ENCODE measurements at places on chromosomes 7 and 10. TPM values are rescaled to one million over a fixed set of nuclear protein-coding genes. Genes with fewer than 3 reads are reported as not detected.
A peak's percentile ranks its signal among the peaks of the same experiment; 100 is the strongest.

The BHLHA15 gene
- total RNA-seq, result not detected

The ARHGAP22 gene
- 0.42 TPM for total RNA-seq

The HACD1 gene
- 22.0 TPM for total RNA-seq

The FAM131B gene
- total RNA-seq, result 0.27 TPM

The GDF10 gene
- total RNA-seq, result not detected

GRCh38 chr10:95196046-95196445, 2.0 kb downstream of the ACSM6 start:
- H3K27ac ChIP-seq, result no peak overlapping the region
- DNase-seq, result no peak
- H3K36me3 ChIP-seq, result no peaks in the 10 kb centered on the region
- no peak overlapping the region for H3K4me3 ChIP-seq

GRCh38 chr10:30591249-30591670, 38.3 kb downstream of the LYZL2 start:
- H3K27ac ChIP-seq, result no peak overlapping the region
- no peaks in the 10 kb centered on the region for H3K36me3 ChIP-seq
- DNase-seq, result peak; percentile 22
- peaks cover 5% of the 10 kb centered on the region for H3K27me3 ChIP-seq
- no peaks in the 10 kb centered on the region for H3K4me1 ChIP-seq

DNA sequence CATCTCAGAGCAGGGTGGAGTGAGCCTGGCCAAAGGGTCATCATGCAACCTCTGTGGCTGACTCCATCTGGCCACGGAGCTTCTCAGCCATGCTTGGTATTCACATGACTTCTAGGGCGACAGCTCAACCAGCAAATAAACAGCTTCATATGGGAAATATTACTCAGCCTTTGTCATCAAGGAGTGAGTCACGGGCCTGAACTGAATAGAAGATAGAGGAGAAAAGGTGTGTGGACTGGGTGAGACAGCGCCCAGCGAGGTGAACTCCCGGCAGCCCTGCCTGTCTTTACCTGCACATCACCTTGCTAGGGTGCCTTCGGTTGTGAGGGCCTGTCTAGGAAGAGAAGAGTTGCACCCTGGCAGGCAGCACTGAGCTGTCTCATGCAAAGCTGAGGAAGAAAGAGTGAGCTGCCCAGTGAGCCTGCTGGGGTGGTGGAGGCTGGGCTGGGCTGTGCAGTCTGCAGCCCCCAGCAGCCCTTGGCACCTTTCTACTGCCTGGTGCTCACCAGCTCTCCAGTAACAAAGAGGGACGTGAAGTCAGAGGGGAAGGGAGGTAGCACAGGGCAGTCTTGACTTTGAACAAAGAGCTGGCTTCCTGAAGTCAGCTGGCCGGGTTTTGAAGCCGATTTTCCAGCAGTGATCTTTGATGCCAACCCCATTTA, 114.2 kb downstream of the EGFR start:
- DNase-seq, result no peak
- no peak overlapping the region for H3K27ac ChIP-seq
- no peaks in the 10 kb centered on the region for H3K36me3 ChIP-seq

DNA sequence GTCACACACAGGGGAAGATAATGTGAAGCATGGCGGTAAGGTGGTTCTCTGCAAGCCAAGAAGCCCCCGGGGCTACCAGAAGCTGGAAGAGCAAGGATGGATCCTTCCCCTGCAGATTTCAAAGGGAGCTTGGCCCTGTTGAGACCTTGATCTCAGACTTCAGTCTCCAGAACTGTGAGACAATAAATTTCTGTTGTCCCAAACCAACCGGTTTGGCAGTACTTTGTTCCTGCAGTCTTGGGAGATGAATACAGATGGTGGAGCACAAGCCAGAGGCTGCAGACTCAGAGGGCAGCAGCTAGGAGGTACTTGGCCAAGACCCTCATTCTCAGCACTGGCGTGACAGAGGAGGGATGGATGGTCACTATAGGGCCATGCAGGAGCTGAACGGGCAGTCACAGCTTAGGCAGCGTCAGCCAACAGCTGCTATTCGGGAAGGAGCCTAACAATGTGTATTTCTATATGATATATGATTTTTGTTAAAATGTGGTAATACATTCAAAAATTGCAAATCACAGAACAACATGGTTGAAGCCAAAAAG, 387.3 kb downstream of the TNS3 start:
- DNase-seq, result no peak
- no peaks in the 10 kb centered on the region for H3K4me1 ChIP-seq
- H3K4me3 ChIP-seq, result no peak overlapping the region
- H3K27me3 ChIP-seq, result no peaks in the 10 kb centered on the region
- H3K36me3 ChIP-seq, result no peaks in the 10 kb centered on the region
- H3K27ac ChIP-seq, result no peak overlapping the region

- peaks cover 35% of the 10 kb centered on the region for H3K4me1 ChIP-seq
- H3K36me3 ChIP-seq, result peaks cover 11% of the 10 kb centered on the region
- DNase-seq, result no peak
- H3K27ac ChIP-seq, result peak overlapping the region; percentile 98
These were observed 1.3 kb downstream of the DDX50 start for GRCh38 chr10:68902382-68902781.

GRCh38 chr10:28928484-28928883, 251.2 kb downstream of the BAMBI start:
- H3K27me3 ChIP-seq, result no peaks in the 10 kb centered on the region
- H3K4me1 ChIP-seq, result no peaks in the 10 kb centered on the region
- no peak overlapping the region for H3K4me3 ChIP-seq
- no peak for DNase-seq
- no peak overlapping the region for H3K27ac ChIP-seq
- H3K36me3 ChIP-seq, result no peaks in the 10 kb centered on the region

DNA sequence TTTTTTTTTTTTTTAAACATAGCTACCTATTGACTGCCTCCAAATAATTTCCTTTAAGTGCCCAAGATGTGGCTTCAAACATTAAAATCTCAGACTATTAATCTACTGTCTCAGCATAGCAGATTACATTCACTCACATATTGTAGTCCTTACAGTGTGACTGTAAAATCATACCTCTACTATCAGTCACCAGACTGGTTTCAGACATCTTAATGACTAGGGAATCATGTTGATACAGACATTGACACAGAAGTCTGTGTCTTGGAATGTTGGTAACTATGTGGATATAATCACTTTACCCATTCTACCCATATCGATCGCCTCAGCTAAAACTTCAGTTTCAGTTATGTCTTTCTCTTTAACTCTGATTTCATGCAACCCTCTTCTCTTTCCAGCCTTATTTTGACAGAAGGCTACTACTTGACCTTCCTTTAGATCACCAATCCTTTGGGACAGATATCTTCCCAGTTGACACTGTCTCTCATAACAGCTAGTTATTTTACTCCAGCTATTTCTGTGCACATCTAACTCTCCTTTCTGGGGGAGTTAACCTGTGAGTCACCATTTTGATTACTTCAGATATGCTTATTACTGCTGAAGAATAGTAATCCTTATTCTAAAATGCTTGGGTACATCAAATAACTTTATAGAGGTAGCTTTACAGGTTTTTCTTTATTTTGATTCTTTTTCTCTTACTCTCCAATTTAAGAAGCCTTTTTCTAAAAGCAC, 7.0 kb downstream of the TNKS2 start:
- H3K27me3 ChIP-seq, result no peaks in the 10 kb centered on the region
- peak overlapping the region; percentile 9 for H3K27ac ChIP-seq
- H3K4me3 ChIP-seq, result no peak overlapping the region
- peaks cover 30% of the 10 kb centered on the region for H3K4me1 ChIP-seq
- DNase-seq, result no peak
- peaks cover 35% of the 10 kb centered on the region for H3K36me3 ChIP-seq

DNA sequence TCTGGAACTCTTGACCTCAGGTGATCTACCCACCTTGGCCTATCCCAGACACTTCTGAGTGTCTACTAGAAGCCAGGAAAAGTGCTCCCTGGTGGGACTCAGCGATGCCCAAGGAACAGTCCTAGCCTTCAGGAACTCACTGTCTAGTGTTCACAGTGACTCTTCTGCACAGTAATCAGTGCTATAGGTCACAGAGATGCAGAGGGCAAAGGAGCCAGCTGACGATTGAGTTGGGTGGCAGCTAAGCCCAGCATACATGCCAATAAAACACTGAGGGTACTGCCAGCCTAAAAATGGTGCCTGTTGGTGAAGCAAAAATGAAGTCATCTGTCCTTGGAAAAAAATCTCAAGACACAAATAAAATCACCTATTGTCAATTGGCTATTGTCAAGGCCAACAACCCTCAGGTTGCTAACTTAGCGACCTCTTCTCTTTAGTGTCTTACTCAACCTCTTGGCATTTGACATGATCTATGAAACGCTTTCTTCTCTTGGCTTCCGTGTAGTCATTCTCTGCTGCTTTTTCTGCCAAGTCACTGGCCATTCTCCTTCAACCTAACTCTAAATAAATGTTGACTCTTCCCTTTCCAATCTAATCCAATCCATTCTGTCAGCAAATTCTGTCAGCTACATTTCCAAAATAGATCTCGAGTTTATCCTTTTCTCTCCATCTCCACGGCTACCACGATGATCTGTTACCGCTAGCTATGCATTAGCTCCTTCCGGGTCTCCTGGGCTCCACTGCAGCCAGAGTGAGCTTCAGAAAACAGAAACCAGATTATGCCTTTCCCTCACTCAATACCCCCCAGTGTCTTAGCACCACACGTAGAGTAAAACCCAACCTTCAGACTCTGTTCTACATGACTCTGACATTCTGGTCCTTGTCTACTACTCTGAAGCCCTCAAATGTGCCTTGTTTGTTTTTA, 99.2 kb downstream of the ATXN7L1 start:
- H3K4me1 ChIP-seq, result no peaks in the 10 kb centered on the region
- DNase-seq, result no peak
- peaks cover 12% of the 10 kb centered on the region for H3K36me3 ChIP-seq
- no peak overlapping the region for H3K27ac ChIP-seq
- no peaks in the 10 kb centered on the region for H3K27me3 ChIP-seq

GRCh38 chr7:138245682-138246081, 169.4 kb downstream of the AKR1D1 start:
- no peak overlapping the region for H3K27ac ChIP-seq
- no peaks in the 10 kb centered on the region for H3K36me3 ChIP-seq
- H3K27me3 ChIP-seq, result no peaks in the 10 kb centered on the region
- DNase-seq, result no peak
- H3K4me3 ChIP-seq, result no peak overlapping the region

DNA sequence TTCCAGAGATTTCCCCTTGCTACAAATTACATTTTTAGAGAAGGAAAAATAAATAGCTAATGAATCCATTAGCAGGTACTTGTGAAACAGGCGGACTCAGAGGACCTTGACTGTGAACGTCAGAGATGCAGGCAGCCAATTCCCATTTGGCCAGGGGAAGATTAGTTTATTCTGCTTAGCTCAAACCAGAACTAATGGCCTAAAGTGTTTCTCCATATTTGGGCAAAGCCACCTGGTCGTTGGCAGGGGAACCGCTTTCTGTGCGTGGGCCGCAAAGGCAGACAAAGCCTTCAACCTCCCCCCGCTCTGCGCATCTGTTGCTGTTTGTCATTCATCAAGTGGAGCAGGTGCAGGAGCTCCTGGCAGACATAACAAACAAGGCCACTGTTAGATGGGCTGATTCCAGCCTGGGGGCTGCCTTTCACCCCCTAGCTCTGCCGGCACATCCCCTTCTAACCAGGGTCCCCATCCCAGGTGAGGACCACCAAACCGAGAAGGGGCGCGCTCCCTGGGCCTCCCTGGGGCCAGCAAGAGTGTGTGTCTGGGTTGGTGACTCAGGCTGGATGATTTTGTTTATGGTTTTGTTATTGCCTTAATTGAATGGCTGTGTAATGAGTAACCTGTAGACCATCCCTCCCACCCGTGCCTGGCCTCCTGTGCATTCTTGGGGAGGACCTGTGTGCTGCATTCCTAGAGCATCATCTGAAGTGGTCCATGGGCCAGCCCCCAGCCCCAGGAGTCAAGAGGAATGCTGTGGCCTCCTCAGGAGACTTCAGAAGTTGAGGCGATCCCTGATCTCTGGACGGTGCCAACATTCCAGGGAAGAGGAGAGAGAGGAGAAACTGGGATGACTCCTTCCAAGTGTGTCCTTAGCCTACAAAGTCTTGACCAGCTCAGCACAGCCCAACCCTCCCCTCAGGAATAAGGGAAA, 14.5 kb upstream of the CPA1 start:
- DNase-seq, result peak; percentile 59
- no peaks in the 10 kb centered on the region for H3K27me3 ChIP-seq
- H3K36me3 ChIP-seq, result no peaks in the 10 kb centered on the region

GRCh38 chr10:64209561-64209960, 688.4 kb downstream of the REEP3 start:
- no peaks in the 10 kb centered on the region for H3K27me3 ChIP-seq
- no peak for DNase-seq
- H3K36me3 ChIP-seq, result no peaks in the 10 kb centered on the region
- no peak overlapping the region for H3K4me3 ChIP-seq
- no peaks in the 10 kb centered on the region for H3K4me1 ChIP-seq

GRCh38 chr10:44573821-44574220, 188.9 kb upstream of the CXCL12 start:
- no peaks in the 10 kb centered on the region for H3K27me3 ChIP-seq
- H3K27ac ChIP-seq, result no peak overlapping the region
- no peak for DNase-seq
- H3K4me3 ChIP-seq, result no peak overlapping the region
- no peaks in the 10 kb centered on the region for H3K4me1 ChIP-seq

DNA sequence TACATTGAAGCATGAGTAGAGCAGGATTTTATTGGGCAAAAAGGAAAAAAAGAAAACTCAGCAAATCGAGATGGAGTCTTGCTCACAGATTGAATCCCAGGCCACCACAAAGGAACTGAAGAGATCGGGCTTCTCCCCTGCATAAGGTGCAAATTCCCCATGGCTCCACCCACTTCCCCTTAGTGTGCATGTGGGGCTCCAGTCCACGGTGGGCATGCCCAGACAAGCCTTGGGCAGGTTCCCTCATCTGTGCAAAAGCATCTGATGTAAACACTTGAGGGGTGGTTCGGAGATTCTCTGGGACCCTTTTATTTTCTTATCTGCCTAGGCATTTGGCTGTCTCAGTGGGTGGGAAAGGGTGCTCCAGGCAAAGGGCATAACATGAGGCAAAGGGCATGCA, 150.7 kb downstream of the CFTR start:
- no peak overlapping the region for H3K27ac ChIP-seq
- no peaks in the 10 kb centered on the region for H3K4me1 ChIP-seq

GRCh38 chr10:48934672-48935501, 4.8 kb downstream of the LRRC18 start:
- no peaks in the 10 kb centered on the region for H3K4me1 ChIP-seq
- no peak overlapping the region for H3K4me3 ChIP-seq
- H3K27ac ChIP-seq, result no peak overlapping the region
- no peaks in the 10 kb centered on the region for H3K27me3 ChIP-seq

- H3K36me3 ChIP-seq, result peaks cover 4% of the 10 kb centered on the region
- H3K4me3 ChIP-seq, result no peak overlapping the region
- H3K27me3 ChIP-seq, result no peaks in the 10 kb centered on the region
- H3K4me1 ChIP-seq, result no peaks in the 10 kb centered on the region
- H3K27ac ChIP-seq, result no peak overlapping the region
These were observed 92.8 kb downstream of the MCU start for GRCh38 chr10:72784551-72785351.

GRCh38 chr10:127866276-127867013, 26.3 kb downstream of the CLRN3 start:
- DNase-seq, result no peak
- H3K4me3 ChIP-seq, result no peak overlapping the region
- H3K36me3 ChIP-seq, result no peaks in the 10 kb centered on the region
- peaks cover 5% of the 10 kb centered on the region for H3K27me3 ChIP-seq
- H3K4me1 ChIP-seq, result no peaks in the 10 kb centered on the region

Measured in CD4-positive, CD25-positive, alpha-beta regulatory T cell (primary cell).